ENCODE measurements at places on chromosomes 3 and 15.

DNA sequence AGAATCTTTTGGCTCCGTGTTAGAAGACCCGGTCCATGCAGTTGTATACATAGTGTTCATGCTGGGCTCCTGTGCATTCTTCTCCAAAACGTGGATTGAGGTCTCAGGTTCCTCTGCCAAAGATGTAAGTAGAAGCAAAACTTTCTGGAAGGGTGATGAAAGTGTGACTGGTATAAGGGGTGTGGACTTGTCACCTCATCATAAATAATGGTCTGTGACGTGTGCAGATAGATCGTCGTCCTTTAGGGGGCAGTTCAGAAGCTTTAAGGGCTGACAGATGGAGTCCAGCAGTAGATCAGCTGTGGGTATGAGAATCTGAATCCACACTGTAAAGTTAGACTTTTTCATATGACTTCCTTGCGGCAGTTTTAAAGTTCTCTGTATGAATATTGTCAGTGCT, 15.3 kb downstream of the SEC61A1 start:
- DNase-seq: no peak

- no peak for DNase-seq
These were observed 94.7 kb downstream of the LRIG1 start for GRCh38 chr3:66406163-66406562.

GRCh38 chr3:143190101-143190500, 70.5 kb downstream of the CHST2 start:
- DNase-seq: no peak

GRCh38 chr3:48015431-48016180, 610 bp downstream of the MAP4 start:
- no peak for DNase-seq

- DNase-seq: no peak
These were observed 297.8 kb downstream of the EPHA3 start for GRCh38 chr3:89405176-89405575.

DNA sequence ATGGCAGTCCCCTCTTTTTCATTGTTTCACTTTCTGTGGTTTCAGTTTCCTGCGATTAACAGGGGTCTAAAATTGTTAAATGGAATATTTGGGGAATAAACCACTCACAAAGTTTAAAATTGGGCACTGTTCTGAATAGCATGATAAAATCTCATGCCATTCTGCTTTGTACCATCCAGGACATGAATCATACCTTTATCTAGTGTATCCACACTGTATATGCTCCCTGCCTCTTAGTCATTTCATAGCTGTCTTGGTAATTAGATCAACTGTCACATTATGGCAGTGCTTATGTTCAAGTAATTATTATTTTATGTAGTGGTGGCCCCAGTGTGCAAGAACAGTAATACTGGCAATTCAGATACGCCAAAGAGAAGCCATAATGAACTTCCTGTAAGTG, 734.5 kb downstream of the ZPLD1 start:
- DNase-seq: no peak

DNA sequence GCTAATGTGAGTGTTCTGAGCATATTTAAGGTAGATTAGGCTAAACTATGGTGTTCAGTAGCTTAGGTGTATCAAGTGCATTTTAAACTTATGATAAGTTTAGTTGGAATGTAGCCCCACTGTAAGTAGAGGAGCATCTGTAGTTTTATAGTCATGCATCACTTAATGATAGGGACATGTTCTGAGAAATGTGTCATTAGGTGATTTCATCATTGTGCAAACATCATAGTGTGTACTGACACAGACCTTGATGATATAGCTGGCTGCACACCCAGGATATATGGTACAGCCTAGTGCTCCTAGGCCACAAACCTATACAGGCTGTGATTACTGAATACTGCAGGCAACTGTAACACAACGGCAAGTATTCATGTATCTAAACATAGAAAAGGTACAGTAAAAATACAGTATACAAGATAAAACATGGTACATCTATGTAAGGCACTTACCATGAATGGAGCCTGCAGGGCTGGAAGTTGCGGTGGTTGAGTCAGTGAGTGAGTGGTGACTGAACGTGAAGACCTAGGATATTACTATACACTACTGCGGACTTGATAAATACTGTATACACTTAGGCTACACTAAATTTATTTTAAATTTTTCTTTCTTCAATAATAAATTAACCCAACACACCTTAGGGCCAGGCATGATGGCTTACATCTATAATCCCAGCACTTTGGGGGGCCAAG, 17.9 kb downstream of the DNAH1 start:
- DNase-seq: no peak

- DNase-seq: no peak
These were observed 43.8 kb downstream of the HRH1 start for GRCh38 chr3:11198070-11198469.

GRCh38 chr15:50330921-50331320, 24.1 kb downstream of the GABPB1 start:
- no peak for DNase-seq

- DNase-seq: peak; percentile 48
These were observed 46.8 kb downstream of the CYP11A1 start for GRCh38 chr15:74320352-74321247.

Measured in HTR-8/SVneo (cell line).